Stimulated activated CD8-positive, alpha-beta memory T cell treated with anti-CD3 and anti-CD28 coated beads, Interleukin-2, amount 100 ng/mL, for 48 hours (primary cell): ENCODE measurements at places on chromosomes 1 and 21.

DNA sequence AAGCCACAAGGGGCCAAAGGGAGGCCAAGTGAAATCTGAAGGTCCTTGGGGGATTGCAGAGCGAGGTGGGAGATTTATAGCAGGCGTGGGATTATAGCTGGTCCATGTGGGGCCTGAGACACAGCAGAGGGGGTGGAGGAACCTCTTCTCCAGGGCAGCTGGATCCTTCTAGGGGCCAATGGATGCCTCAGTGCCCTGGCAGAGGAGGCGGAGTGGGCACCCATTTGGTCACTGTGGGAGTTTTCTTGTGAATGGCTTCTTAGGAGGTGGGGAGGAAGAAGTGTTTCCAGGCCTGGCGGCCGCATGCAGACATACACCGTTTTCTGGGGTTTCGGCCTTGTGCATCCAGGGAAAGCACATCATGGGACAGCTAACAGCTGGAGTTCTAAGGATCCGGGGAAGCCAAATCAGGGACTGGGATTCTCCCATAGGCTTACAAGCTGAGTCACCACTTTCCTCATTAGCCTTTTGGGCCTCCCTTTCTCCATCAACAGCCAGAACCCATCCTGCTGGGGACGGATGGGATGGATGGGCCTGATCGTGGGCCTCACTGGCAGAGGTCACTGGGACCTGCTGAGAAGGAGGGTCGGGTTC is 76.5 kb downstream of the RHOU start:
- DNase-seq: no peak

GRCh38 chr21:33428669-33429068 is 25.5 kb downstream of the IFNGR2 start:
- DNase-seq: no peak

- DNase-seq: peak; percentile 41
Measured at GRCh38 chr1:13960375-13960987, 260.5 kb downstream of the PRDM2 start.

DNA sequence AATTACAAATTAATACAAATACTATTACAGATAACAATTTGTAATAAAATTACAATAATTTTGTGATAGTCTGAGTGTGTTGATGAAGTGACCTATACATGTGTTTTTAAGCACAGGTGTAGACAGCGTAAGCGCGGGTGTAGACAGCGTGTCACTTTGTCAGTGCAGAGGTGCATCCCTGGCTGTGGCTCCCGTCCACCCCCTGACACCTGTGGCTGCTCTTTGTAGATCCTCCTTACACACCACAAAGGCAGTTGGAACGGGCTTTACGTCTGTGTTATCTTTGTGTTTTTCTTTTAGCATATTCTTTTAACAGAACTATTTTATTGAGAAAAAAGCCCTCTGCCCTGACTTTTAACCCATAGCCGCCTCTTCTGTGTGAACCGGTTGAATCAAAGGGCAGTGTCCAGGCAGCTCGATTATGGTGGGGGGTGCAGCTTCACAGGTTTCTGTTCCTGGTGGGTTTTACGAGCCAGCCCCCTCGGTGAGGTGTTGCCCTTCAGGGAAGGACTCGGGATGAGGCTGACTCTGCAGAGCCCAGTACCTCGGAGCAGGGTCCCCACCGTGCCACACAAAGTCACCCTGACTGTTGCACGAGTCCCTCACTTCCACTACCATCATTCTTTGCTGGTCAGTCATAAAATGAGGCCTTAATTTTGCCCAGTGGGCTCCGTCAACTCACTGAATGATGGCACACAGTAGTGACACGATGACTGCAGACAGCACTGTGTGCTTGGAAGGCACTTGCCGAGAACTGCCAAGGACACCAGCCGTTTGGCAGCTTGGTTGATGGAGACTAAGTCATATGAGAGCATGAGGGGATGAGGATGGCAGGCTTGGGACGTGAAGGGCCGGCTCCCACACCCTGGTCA is 86.4 kb upstream of the COL6A1 start:
- DNase-seq: no peak

DNA sequence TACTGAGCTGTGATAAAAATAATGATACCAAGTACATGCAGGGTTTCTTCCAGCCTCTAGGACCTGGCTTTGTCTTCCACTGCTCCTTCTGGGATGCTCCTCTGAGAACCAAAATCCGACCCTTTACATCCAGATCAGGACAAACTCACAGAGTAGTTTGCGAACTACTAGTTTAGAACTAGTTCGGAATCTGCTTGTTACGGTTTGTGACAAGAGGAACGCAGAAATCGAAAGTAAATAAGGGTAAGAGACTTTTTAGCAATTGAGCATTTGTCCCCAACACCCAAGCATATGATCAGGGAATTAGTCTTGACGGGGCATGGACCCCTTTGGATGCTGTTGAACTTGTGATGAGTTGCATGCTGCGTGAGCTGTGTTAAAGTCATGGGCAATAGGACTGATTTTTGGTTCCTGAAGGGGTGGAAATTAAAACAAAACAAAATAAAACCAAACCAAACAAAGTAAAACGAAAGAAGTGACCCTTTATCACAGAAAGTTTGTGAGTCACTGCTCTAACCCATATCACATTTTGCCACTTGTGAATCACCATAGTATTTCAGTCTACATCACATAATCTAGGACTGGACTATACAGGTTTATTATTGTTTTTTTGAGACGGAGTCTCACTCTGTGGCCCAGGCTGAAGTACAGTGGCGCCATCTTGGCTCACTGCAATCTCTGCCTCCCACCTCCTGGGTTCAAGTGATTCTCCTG is 35.7 kb upstream of the ERRFI1 start:
- no peak for DNase-seq

DNA sequence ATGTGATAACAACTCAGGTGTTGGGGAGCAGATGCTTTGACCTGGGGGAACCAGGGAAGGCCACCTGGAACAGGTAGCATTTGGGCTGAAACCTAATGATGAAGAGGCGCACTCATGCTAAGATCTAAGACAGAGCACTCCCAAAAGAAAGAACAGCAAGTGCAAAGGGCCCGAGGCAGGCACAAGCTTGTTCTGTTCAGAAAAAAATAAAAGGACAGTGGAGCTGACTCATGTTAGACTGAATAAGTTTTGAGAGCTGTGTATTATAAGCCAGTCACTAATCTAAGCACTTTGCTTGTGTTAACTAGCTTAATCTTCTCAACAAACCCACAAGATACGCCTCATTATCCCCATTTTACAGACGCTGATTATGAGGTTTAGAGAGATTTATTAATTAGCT is 90.1 kb downstream of the MATN1 start:
- no peak for DNase-seq

- no peak for DNase-seq
Measured at GRCh38 chr1:14340002-14340785, 258.3 kb upstream of the KAZN start.

- no peak for DNase-seq
Measured at GRCh38 chr1:20999525-21000244, 177.0 kb downstream of the EIF4G3 start.

DNA sequence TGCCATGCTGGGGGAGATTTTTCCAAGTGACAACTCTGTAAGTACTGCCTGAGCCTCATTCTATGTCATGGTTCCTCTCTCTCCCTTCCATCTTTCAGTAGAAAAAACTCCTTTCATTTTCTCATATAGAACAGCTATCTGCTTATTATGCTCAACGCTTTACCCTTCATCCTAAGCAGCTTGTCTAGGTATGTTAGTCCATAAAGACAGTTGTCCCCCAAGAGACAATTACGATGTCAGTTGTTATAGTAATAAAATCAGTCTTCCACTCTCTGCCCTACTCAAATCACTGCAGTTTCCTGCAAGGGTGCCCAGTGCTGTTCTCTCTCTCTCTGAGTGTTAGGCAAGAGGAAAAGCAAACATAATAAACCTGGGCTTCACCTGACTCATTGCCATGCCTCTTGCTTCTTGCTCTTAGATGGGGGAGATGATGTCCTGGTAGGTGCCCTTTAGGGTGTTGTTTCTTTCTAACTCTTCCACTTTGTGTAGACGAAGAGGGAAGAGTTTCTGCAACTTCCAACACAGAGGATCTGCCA is 59.4 kb downstream of the PAPPA2 start:
- no peak for DNase-seq

DNA sequence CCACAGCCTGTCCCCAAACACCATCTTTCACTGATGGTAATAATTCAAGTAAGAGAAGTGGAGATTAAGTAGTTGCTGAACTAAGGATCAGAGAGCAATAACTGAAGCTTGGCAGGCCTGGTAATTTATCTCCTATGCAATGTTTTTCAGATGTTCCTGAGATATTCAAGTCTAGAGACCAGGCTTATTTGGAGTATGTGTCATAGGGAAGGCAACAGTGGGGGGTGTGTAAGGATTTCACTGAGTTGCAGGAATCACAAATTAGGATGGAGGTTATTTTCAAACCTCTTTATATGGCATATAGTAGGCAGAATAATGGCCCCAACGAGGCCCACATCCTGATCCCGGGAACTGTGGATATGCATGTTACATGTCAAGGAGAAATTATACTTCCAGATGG is 171.7 kb downstream of the KCNJ6 start:
- DNase-seq: no peak

GRCh38 chr1:4447778-4448420 is 206.5 kb upstream of the AJAP1 start:
- DNase-seq: no peak

DNA sequence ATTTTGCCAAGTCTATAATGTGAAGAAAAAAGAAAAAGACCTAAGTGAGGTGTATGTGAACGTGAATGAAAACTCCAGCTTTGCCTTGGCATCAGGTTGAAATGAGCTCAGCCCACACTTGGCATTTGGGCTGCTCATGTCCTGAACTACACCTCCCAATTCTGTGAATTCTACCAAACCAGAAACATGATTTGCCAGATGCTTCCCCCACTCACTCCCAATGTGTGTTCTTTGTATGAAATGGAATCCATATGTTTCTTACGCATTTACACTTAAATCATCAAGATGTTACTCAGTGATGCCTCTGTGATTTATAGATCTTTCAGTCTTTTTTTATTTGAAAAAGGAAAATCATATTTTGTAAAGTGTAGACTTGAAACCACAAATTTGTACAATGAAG is 32.8 kb upstream of the RUNX1 start:
- DNase-seq: no peak

- DNase-seq: no peak
Measured at GRCh38 chr1:214808845-214809460, 206.0 kb downstream of the CENPF start.

DNA sequence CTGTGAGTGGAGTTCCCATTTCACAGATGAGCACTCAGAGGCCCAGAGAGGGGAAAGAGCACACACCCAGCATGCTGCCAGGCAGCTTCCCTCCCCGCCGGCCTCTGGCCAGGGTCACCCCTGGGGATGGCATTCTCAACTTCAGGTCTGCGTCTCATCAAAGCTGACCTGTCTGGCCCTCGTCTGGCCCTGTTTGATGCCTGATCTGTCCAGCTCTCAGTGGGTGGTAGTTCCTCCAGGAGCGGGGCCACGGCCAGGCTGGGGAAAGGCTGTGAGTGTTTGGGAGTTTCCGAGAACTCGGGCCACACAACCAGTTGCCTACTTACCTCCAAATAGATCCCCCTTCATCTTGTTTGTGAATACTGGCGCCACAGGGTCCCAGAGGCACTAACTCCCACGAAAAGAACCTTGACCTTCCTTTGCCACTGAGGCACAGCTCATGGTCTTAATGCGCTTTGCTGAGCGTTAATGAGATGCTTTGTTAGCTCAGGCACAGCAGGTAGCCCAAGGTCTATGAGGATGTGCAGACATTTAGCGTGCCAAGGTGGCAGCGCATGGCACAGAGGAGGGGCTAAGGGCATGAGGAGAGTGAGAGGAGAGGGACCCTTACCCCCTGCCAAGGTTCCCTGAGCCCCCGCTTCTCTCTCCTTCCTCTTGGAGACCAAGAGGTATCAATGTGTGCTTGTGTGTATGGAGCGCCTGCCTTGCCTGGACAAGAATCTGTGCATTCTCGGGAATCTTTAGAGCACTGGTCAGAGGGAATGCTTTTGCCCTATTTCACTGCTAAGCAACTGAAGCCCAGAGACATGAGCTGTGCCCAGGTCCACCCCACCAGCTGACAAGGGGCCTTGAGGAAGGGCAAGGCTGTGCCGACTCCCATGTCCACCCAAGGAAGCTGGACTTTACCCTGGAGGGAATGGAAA is 61.2 kb downstream of the DISP3 start:
- DNase-seq: no peak

GRCh38 chr1:10867138-10867721 is 70.8 kb upstream of the CASZ1 start:
- peak; percentile 40 for DNase-seq

DNA sequence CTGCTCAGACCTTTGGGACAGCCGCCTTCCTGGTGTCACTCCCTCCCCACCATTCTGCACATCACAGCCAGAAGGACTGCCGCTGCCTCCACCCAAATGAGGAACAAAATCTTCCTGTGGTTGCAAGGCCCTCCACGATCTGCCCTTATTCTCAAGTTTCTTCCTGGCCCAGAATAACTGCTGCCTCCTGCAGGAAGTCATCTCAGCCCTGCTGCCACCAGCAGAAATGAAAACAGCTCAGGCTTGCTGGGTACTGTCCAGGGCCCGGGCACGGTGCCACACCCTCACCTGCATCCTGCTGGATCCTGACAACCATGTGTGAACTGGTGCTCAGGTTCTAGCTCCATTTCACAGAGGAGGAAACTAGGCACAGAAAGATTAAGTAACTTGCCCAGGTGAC is 2.8 kb downstream of the CLDN19 start:
- DNase-seq: no peak

DNA sequence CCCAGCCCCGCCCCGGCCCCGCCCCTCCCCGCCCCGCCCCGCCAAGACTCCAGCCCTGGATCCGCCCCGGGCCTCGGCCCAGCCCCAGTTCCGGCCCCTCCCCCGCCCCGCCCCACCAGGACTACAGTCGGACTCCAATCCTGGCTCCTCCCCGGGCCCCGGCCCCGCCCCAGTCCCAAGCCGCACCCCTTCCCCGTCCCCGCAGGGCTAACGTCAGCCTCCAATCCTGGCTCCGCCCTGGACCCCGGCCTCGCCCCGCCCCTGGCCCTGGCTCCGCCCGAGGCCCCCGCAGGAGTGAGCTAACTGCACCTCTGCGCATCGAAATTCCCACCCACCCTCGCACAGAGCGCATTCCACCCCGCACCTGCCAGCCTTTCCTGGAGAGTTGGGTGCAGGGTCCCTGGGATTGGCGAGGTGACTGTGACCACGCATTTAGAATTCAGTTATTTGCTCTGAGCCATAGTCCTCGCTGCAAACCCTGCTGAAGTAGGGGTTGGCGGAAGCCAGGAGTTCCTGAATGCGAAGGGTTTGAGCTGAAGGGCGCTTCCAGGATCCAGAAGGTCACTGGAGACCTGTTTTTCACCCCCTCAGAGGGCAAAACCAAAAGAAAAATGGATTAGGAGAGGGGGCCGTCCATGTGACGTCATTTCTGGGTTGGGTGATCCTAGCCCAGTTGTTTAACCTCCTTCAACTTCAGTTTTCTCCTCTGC is 588 bp upstream of the IGSF8 start:
- peak; percentile 99 for DNase-seq
